ENCODE measurements at places on chromosomes 1 and 21.
A peak's percentile ranks its signal among the peaks of the same experiment; 100 is the strongest.

DNA sequence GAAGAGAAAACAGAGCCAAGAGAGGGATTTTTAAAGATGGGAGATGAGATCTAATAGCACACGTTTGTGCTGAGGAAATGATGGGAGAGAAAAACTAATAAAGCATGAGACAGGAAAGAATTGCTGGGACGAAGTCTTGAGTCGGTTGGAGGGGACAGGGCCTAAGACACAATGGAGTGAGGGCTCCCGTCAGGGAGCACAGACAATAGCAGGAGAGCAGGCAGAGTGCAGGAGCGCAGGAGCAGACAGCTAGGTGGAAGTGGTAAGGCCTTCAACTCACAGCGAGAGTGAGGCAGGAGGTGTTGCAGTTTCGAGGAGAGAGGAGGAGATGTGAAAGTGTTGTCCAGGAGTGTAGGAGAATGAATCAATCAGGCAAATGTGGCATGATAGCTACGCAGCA is 59.9 kb upstream of the SOX13 start:
- no peak overlapping the region for H3K4me3 ChIP-seq
- H3K4me1 ChIP-seq, result no peaks in the 10 kb centered on the region
- H3K27ac ChIP-seq, result no peak overlapping the region
- H3K36me3 ChIP-seq, result no peaks in the 10 kb centered on the region

GRCh38 chr1:165639821-165640623 is 9.0 kb downstream of the MGST3 start:
- no peak overlapping the region for H3K4me3 ChIP-seq
- DNase-seq, result no peak
- peaks cover 18% of the 10 kb centered on the region for H3K36me3 ChIP-seq
- H3K27me3 ChIP-seq, result no peaks in the 10 kb centered on the region
- peaks cover 6% of the 10 kb centered on the region for H3K4me1 ChIP-seq
- H3K27ac ChIP-seq, result no peak overlapping the region

DNA sequence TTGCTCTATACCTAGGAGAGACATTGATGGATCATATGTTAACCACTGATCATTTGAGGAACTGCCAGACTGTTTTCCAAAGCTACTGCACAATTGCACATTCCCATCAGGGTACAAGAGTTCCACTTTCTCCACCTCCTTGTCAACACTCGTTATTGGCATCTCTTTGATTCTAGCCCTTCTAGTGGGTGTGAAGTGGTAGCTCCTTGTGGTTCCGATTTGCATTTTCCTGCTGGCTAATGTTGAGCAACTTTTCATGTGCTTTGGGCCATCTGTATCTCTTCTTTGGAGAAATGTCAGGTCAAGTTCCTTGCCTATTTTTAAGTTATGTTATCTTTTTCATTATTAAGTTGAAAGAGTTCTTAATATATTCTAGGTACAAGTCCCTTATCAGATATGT is 90.1 kb downstream of the DMRTB1 start:
- no peak for DNase-seq
- no peaks in the 10 kb centered on the region for H3K27me3 ChIP-seq
- H3K4me1 ChIP-seq, result peaks cover 39% of the 10 kb centered on the region

GRCh38 chr1:3017440-3018050 is 3.7 kb upstream of the ACTRT2 start:
- H3K36me3 ChIP-seq, result no peaks in the 10 kb centered on the region
- H3K4me1 ChIP-seq, result no peaks in the 10 kb centered on the region
- peaks cover 12% of the 10 kb centered on the region for H3K27me3 ChIP-seq
- H3K27ac ChIP-seq, result no peak overlapping the region
- DNase-seq, result no peak

GRCh38 chr21:26833011-26833410 is 12.2 kb downstream of the ADAMTS1 start:
- DNase-seq, result no peak
- H3K4me1 ChIP-seq, result peaks cover 10% of the 10 kb centered on the region
- H3K27ac ChIP-seq, result no peak overlapping the region
- no peaks in the 10 kb centered on the region for H3K27me3 ChIP-seq
- H3K36me3 ChIP-seq, result peaks cover 16% of the 10 kb centered on the region

DNA sequence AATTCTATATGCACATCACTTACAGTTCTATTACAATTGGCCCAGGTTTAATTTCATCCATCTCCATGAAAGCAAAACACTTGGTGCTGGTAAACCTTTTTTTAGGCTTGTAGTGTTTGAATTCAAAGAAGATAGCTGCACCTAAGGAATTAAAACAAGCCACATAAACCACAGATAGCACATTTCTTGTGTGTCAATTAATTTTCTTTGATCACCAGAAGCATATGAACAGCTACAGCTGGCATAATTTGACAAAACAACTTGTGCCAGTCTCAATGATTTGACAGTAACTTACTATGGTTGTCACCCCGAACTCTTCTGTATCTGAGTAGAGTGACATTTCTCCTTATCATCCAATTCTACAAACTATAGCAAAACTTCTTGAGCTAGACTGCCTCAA is 42.2 kb downstream of the AIDA start:
- DNase-seq, result no peak
- H3K27me3 ChIP-seq, result no peaks in the 10 kb centered on the region
- H3K4me1 ChIP-seq, result no peaks in the 10 kb centered on the region
- no peak overlapping the region for H3K4me3 ChIP-seq
- H3K36me3 ChIP-seq, result peaks cover 70% of the 10 kb centered on the region
- no peak overlapping the region for H3K27ac ChIP-seq

DNA sequence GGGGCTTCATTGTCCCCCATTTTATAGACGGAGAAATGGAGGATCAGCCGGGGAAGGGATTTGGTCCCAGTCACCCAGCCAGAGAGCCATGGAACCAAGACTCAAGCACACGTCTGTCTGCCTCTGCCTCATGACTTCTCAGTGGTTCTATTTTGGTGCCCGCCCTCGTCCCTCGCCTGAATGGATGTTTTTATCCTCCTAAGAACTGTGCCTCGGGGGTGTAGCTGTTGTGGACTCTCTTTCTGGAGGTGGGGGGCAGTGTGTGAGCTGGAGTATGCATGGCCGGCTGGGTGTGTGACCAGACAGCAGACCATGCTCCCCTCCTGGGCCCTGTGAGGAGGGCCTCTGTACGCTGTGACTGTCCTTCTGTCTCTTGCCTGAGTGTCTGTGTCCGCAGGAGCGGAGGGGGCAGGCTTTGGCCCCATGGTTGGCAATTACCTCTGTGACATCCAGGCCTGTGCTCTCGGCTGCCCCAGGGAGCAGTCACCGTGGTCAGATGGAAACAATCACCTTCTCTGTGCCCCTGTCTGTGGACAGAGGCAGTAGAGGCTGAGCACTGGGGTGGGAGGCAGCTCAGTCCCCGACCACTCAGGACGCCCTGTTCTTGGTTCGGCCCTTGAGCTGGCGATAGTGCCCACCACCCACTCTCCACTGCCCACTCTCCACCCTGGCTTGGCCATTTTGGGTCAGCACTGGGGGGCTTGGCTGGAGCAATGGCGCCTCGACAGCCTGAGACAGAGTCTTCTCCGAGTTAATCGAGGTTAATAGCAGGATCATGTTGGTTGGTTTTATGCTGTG is 20.4 kb downstream of the WNT4 start:
- peaks cover 10% of the 10 kb centered on the region for H3K36me3 ChIP-seq
- H3K4me1 ChIP-seq, result no peaks in the 10 kb centered on the region
- H3K27ac ChIP-seq, result no peak overlapping the region
- DNase-seq, result peak; percentile 69
- no peaks in the 10 kb centered on the region for H3K27me3 ChIP-seq

DNA sequence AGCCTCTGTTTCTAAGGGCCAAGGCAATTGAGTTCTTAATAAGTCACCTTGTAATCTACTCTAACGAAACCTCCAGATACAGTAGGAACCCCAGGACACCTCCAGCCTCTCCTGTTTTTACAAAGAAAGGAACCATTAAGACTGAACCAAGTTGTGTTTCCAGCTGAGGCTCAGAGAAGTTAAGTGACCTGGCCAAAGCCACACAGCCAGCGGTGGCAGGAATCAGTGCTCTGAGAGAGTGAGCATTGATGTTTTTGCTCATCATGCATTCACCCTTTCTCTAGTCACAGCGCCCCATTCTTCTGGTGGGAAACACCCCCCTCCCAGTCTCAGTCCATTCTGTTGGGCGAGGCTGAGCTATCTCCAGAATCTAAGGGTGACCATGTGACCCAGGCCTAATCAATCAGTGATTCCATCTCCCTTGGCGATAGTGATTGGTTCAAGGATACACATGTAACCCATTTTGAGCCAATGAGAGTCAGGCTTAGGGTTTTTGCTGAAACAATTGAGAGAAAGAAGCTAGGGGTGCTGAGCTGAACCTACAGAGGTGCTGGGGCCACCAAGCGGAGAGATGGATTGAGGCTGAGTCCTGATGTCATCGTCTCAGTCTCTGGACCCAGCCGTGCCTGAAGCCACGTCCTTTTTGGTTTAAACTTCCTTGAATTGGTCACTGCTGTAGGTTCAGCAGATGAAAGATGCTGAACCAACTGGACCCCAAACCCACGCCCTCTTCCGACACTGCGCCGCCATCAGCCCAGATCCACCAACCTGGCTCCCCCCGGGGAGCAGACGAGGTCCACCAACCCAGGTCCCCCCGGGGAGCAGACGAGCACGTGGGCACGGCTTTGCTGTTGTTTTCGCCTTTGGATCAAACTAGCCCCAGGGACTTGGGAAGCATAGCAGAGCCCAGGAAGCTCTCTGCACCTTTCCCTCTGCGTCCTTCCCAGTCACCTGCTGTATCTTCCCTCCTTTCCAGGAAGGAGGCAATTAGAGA is 28.0 kb upstream of the RERE start:
- H3K4me3 ChIP-seq, result no peak overlapping the region
- H3K27me3 ChIP-seq, result no peaks in the 10 kb centered on the region
- H3K27ac ChIP-seq, result peak overlapping the region; percentile 68
- no peak for DNase-seq
- peaks cover 23% of the 10 kb centered on the region for H3K4me1 ChIP-seq

- peaks cover 19% of the 10 kb centered on the region for H3K4me1 ChIP-seq
- DNase-seq, result no peak
- no peak overlapping the region for H3K27ac ChIP-seq
- H3K27me3 ChIP-seq, result peaks cover 5% of the 10 kb centered on the region
- no peak overlapping the region for H3K4me3 ChIP-seq
Observed at GRCh38 chr1:47684518-47684917, 246.7 kb downstream of the FOXD2 start.
